ENCODE measurements at places on chromosomes 2 and 18.

DNA sequence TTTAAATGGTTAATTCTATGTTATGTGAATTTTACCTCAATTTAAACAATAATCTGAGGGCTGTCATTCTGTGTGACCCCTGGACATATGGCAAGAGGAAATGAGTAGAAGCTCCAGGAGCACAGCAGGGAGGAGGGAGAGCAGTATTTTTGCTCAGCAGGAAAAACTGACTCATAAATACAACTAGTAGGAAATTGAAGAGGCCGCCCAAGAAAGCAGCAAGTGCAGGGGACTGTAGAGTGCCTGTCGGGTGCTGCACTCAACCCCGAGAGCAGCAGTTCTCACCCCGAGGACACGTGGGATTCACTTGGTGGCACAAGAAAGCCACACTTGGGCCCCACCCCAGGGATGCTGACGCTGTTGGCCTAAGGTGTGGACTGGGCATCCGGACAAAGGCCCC is 60.8 kb downstream of the NPAS2 start:
- DNase-seq = no peak

DNA sequence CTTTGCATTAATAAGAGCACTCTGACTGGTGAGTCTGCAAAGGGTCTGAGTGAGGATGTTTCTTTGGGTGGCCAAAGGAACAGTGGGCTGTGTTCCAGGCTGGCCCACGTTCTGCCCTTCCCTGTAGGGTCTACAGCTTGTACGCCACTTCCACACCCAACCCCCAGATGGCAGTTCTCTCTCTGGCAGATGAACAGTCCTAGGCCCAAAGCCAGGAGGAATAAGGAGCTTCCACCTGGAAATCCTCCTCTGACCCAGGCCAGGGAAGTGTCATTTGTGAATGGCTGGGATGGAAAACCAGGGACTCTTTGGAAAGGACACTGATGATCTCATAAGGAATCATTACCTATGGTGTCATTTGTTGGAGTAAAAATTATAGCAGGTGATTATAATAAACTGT is 6.6 kb downstream of the OTOF start:
- DNase-seq = no peak

- DNase-seq = no peak
Measured at GRCh38 chr2:62215306-62216064, 19.6 kb downstream of the B3GNT2 start.

- DNase-seq = no peak
Measured at GRCh38 chr2:103960129-103960513, 893.8 kb upstream of the POU3F3 start.

DNA sequence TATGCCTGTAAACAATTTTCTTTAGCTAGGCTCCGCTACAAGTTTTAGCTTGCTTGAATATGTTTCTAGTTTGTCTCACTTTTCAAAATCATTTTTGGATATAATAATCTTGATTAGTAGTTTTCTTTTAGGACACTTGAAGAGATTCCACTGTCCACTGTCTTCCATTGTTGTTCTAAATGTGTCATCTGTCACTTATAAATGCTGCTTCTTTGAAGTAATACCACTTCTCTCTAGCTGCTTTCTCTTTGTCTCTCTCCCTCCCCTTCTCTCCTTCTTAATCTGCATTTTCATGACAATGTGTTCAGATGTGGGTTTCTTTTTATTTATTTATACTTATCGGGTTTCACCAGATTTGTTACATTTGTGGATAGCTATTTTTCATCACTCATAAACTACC is 73.7 kb upstream of the DPP10 start:
- no peak for DNase-seq

DNA sequence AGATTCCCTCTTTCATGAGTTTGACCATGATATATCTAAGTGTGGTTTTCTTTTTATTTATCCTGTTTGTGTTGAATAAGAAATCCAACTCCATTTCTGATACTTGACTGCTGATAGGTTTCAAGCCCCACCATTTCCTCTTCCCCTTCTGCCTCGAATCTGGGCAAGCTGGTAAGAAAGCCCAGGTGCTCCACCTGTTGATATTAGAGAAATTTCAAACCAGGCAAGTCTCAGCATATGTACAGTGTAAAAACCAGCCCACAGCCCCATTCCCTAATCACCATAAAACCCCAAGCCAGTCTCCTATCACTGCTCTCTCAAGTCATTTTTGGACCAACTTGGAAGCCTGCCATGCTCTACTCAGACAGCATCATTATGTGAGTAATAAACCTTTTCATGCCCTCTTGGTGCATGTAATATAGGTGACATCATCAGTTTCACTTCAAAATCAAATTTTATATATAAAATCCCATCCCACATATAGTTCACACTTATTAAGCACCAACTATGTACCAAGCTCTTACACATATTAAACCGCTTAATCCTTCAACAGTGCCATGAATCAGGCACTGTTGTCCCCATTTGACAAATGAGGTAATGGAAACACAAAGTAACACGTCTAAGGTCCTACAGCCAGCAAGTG is 46.6 kb downstream of the SMAD2 start:
- DNase-seq = no peak

DNA sequence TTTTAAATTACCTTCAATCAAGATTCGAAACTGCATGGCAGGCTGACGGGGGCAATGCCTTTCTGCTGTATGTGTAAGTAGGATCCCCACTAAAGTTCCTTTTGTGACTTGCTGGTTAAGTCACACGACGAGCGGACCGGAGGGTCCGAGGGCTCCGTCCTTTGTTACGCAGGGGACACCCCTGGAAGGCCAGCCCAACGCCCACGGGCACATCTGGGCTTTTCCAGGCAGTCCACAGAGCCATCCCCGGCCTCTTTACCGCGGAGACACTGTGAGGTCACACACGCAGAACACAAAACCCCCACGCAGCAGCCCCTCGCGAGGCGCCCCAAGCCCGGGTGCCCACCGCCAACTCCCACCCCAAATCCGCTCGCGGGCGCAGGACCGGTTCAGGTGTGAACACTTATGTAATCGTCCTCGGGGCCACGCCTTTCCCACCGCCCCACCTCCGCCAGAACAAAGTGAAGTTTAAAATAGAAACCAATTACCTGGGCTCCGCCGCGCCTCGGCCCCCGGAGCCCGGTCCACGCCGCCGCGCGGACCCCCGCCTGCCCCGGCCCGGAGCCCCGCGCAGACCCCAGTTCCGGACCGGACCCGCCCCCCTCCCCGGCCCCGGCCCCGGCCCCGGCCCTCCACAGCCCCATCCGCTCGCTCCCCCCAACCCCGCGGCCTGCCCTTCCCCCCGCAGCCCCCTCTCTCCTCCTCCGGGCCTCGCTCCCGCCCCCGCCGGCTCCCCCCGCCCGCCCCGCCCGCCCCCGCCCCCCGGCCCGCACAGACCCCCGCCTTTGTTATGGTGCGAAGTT is 4.2 kb downstream of the ZNF516 start:
- no peak for DNase-seq

DNA sequence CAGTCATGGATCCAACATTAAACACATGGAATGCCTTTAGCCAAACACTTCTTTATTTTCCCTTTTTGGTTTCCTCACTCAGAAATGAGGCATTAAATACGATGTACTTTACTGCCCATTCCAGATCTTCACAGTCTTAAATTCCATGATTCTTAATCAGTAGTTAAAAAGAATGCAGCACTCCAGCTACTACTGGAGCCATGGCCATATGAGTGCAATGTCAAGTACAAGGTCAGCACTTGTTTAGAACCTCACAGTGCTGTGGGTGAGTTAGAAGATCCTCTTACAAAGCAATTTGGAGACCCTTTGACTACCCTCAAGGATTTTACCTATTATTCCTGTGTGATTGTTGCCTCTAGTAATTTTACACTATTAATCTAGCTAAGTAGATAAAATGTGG is 550.3 kb upstream of the LRRTM1 start:
- DNase-seq = no peak

DNA sequence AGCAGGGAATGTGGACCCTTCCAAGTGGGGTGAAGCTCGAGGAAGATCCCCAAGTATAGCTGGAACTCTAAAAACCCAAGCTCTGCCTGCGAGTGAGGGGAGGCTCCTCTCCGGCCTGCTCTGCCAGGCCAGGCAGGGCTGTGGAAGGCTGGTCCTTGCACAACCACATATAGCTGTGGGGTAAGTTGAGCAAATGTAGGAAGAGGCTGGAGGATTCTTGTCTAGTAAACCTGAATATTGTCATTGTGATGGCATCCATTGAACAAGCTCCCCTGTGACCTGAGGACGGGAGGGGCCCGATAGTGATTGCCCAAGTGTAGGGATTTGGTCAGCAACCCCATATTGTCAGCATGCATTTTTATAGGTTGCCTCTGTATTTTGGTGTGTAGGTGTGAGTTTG is 103.0 kb downstream of the ACKR3 start:
- DNase-seq = no peak

DNA sequence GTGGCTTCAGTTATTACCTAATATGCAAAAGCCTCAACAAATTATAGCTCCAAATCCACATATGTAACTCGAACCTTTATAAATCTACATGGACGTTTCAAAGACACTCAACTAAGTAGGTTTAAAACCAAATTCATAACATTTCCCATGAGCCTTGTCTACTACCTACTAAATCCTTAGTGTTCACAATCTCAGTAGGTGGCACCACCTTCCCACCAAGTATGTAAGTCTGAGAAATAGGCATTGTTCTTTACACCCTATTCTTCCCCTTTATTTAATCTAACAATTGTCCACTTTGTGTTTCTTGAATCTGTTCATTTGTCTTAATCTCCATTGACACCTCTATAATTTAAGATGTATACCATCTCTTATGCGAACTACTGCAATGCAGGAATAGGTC is 4.6 kb downstream of the PIGN start:
- DNase-seq = no peak

DNA sequence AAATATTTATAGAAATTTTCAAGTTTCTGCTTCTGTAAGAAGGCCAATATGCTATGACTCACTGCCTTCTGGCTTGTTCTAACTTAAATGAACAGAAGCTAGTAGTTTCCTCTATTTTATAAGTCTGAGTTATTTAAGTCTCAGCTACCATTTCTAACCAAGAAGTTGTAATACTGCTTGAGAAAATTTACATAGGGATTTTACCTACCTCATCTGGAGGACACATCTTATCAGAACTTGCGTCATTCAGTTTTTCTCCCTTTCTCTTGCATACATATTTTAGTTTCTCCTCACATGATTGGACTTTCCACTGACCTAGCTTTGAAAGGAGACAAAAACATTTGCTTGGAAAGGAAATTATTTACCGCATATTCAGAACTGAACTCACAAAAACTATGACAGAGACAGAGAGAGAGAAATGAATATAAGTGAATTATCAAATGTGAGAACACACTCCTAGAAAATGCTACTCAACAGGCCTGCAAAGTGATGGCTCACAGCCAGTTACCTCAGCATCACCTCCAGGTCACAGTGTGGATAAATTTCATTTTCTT is 81.1 kb upstream of the CD302 start:
- no peak for DNase-seq

Data from brain pericyte (primary cell).